Stimulated activated CD4-positive, alpha-beta T cell treated with anti-CD3 and anti-CD28 coated beads, Interleukin-1b, Interleukin-23, amount 100 ng/mL, for 1 hour (primary cell): ENCODE measurements at places on chromosomes 11 and 22.

- DNase-seq = no peak
Measured at GRCh38 chr11:35515224-35515623, 10.2 kb downstream of the PAMR1 start.

- no peak for DNase-seq
Measured at GRCh38 chr11:3160252-3161031, 4.7 kb downstream of the OSBPL5 start.

- no peak for DNase-seq
Measured at GRCh38 chr11:122851366-122851966, 13.2 kb downstream of the CRTAM start.

- DNase-seq = no peak
Measured at GRCh38 chr11:67355794-67356386, 2.5 kb upstream of the POLD4 start.

- no peak for DNase-seq
Measured at GRCh38 chr11:122670131-122670530, 14.6 kb downstream of the UBASH3B start.

GRCh38 chr22:28379951-28380350 is 299.7 kb downstream of the TTC28 start:
- no peak for DNase-seq

- DNase-seq = no peak
Measured at GRCh38 chr11:105357146-105357545, 217.6 kb upstream of the CARD18 start.

DNA sequence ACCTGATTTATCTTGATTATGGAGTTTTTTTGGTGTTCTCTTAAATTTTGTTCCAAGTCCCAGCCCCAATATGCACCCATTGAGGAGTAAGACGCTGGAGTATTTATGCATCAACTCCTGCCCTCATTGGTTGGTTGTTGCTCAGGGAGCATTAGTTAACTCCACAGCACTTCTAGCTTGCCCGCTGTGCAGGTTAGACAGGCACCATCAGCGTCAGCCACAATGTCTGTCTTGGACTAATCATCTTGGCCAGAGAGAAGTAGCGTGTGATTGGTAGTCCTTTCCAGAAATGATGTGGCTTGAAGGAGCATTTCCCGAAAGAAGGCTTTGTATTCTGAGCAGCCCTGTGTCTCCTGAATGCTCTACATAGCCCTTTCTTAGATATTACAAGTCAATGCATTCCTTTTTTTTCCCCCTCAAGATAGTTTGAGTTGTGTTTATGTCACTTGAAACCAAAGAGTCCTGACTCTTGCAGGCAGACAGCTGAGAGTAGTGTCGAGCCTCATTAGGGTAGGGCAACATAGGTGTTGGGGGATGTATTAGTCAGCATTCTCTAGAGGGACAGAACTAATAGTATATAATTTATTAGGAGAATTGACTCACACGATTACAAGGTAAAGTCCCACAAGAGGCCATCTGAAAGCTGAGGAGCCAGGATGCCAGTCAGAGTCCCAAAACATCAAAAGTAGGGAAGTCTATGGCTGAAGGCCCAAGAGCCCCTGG is 94.6 kb upstream of the RCN1 start:
- no peak for DNase-seq

DNA sequence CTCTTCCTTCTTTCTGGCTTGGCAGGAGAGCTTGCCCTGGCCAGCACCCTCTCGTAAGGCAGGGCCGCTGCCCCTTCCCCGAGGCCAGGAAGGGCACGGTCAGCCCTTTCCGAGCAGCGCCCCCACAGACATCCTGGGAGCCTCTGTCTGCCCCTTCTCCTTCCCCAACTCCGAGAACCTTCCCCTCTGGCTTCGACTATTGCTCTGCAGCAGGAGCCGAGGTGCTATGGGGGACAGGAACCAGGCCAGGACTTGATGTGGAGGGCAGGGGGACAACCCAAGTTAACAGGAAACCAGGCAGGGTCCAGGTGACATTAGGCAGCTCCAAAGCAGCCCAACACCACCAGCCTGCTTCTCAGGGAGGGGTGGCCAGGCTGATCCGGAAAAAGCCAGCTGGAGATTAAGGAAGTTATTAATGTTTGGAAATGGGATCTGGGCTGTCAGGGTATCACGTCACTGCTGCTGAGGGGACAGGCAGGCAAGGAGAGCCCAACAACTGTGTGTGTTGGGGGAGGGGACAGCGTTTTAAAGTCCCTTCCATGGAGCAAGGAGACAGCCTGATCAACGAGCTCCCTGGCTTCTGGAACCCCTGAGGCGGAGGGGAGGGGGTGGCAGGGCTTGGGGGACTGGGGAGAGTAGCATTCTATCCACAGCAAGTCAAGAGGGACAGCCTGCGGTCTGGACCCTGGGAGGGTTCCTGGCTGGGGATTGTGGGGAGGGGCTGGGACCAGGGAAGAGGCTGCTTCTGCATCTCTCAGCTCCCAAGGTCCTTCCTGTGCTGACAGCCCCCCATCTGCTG is 27.3 kb downstream of the SYT7 start:
- no peak for DNase-seq

DNA sequence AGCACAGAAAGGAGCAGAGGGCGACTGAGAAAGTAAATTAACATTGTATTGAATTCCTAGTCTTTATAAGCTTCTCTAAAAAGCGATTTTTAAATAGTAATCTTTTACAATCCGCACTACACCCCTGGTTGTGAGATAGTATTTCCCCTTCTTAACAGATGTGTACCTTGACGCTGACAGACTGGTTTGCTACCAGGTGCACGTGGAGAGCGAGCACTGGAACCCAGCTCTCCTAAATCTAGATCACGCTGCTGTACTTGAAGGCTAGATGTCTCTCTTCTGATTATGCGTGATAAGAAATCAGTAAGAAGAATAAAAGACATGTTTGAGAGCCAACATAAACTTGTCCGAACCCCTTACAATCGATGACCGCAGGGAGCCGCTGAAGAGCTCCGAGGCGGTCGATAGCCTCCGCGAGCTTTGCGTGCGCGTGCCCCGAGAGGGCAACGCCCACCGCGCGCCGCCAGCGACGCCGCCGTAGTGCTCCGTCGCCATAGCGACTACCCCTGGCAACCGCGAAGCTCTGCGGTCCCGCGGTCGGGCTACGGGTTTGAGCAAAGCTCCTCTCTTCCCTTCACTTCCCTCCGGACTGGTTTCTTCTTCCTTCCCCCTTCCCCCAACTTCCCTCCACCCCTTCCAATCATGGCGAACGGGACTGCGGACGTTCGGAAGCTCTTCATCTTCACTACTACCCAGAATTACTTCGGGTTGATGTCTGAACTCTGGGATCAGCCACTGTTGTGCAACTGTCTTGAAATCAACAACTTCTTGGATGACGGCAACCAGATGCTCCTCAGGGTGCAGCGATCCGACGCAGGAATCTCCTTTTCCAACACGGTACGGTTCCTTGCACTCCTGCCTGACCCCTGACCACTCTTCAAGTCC is at the start of gene DYNC2H1:
Gene DYNC2H1, plus strand, starts transcription at position 494 of the 885 bp plus-strand sequence. Its CDS starts 149 bp downstream, at position 643.
- peak; percentile 63 for DNase-seq

- no peak for DNase-seq
Measured at GRCh38 chr11:461626-462025, 11.5 kb downstream of the PTDSS2 start.

DNA sequence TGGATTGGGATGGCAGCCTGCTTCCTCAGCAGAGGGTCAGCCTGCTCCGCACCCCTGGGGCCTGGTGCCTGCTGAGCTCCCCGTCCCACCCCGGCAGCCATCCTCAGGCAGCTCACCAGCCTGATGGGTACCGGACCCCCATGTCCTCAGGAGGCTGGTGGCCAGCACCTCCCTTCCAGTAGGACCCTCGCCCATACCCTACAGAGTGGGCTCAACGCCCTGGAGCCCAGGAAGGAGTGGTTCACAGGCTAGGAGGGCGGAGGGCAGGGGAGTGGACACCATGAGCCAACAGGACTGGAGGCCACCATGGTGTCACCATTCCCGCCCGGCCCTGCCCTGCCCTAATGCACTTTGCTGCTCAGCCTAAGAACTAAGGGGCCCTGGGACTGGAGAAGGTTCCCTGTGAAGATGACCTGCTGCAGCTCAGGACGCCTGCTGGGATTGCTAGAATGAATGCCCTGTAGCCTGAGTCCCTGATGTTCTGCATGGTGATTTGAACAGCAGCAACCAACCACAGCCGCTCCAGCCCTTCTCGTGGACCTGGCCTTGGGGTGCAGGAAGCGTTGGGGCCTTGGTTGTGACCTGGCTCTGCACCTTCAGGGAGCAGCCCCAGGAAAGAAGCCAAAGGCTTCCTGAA is 1080.8 kb downstream of the BRD1 start:
- no peak for DNase-seq

DNA sequence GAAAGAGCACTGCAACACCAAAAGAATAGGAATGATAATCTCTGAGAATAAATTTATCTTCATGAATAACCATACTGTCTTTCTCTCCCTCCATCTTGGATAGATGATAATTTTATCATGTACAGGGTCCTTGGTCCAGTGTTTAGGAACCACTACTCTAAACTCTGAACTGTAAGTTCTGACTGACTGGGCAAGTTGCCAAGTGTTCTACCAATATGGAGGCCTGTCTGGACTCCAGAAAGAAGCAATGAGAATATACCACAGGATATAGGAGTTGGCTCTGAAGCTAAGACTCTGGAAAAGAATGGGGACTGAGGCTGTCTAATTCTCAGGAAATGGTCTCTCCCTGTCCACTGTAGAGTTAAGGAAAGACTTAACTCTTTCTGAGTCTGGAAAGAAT is 1.5 kb downstream of the FHIP1B start:
- DNase-seq = no peak

- no peak for DNase-seq
Measured at GRCh38 chr11:10774811-10775210, 23.8 kb downstream of the CTR9 start.

DNA sequence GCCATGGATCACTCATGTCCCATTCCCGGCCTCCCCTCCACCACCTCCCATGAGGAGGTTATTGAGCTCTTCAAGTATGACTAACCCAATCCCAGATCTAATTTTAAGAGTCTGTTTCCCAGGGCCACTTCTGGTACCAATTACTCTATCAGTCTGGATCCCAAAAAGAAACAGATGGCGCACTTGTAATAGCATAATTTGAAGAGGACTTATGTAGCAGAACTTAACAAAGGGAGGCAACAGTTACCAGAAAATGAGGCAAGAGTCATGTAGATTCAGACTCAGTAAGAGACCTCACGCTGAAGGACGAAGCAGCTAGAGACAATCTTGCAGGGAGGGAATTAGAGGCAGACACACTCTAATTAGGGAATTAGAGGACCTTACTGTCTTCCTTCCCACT is 46.9 kb downstream of the DDX6 start:
- no peak for DNase-seq

GRCh38 chr11:16505481-16505880 is 149.1 kb upstream of the SOX6 start:
- DNase-seq = no peak

DNA sequence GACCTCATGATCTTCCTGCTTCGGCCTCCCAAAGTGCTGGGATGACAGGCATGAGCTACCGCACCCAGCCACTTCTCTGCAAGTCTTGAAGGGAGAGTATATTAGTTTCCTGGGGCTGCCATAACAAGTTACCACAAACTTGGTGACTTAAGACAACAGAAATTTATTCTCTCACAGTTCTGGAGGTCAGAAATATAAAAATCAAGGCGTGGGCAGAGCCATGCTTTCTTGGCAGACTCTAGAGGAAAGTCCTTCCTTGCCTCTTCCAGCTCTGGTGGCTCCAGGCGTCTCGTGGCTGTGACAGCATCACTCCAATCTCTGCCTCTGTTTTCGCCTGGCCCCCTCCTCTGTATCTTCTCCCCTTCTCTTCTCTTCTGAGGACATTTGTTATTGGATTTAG is 110.2 kb upstream of the NAV2 start:
- DNase-seq = no peak

- no peak for DNase-seq
Measured at GRCh38 chr22:50143096-50143495, 27.4 kb upstream of the PANX2 start.

DNA sequence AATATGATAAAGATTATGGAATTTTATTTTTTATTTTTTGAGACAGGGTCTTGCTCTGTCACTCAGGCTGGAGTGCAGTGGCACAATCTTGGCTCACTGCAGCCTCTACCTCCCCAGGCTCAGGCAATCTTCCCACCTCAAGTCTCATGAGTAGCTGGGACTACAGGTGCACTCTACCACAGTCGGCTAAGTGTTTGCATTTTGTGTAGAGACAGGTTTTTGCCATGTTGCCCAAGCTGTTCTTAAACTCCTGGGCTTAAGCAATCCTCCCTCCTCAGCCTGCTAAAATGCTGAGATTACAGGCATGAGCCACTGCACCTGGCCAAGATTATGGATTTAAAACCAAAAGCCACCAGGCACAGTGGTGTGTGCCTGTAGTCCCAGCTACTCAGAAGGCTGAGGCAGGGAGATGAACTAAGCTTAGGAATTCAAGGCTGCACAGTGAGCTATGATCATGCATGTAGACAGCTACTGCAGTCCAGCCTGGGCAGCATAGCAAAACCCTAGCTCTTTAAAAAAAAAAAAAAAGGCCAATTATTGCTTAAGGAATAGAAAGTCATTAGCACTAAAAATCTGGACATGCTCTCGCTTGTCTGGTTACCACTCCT is 20.2 kb upstream of the CCND1 start:
- DNase-seq = no peak

GRCh38 chr11:30381879-30382278 is 59.0 kb downstream of the ARL14EP start:
- DNase-seq = no peak

GRCh38 chr11:70111269-70112016 is 33.3 kb downstream of the ANO1 start:
- DNase-seq = no peak

- DNase-seq = no peak
Measured at GRCh38 chr22:48947636-48948035, 880.0 kb downstream of the BRD1 start.

DNA sequence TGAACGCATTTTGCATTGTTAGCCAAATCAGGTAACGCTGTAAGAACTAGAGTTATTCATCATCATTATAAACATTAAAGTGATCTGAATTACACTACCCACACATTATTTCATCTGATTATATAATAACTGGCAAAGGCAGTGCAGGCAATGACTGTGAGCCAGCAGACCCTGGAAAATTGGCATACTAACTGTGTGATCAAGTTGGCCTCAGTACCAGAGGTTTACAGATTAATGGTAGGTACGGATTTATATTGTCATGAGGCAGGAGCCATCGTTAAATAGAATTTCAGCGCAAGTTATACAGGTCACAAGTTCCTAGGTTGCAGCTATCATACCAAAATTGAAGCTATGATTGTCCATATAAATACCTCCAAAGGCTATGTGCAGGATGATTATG is 225.4 kb downstream of the CNTN5 start:
- no peak for DNase-seq
